ENCODE measurements at places on chromosomes 12 and 14.

DNA sequence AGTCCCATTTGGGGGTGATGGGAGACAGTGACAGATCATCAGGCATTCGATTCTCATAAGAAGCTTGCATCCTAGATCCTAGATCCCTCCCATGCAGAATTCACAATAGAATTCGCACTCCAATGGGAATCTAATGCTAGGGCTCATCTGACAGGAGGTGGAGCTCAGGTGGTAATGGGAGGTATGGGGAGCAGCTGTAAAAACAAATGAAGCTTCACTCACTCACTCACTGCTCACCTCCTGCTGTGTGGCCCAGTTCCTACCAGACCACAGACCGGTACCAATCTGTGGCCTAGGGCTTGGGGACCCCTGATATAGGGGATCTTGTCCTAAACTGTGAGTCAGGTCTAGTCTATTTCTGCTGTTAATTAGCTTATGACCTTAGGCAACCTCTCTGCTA, 40.1 kb upstream of the EPS8 start:
- no peak for DNase-seq

GRCh38 chr14:46250113-46250703, 401.4 kb downstream of the RPL10L start:
- peak; percentile 11 for DNase-seq

DNA sequence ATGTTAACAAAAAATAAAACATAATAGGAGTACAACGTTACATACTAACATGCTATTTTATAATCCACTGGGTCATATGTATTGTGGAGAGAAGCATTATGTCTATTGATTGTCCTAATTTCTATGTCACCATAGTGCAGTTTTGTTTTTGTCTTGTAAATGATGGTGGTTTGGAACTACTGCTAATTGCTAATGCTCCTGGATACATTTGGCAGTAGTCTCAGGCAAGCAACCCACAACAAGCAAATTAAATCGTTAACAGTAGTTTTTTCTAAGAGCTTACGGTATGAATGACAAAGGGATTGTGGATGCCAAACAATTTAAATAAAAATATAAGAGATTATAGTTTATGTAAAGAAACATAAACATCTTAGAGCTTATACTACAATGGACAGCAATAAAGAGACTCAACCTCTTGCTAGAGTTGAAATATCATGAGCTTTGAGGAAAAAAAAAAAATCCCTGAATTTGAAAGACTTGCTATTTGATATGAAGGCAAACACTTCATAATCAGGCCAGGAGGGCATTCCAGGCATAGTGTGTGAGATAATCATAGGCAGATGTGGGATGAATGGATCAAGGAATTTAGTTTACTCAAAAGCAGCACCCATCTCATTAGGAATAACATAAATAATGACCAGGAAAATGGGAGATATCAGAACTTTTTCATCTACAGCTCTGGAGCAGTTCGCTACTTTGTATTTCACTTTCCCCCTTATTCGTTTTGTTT, 181.3 kb downstream of the CCDC59 start:
- peak; percentile 0 for DNase-seq

GRCh38 chr12:88993651-88994050, 358.6 kb downstream of the DUSP6 start:
- peak; percentile 73 for DNase-seq

- no peak for DNase-seq
These were observed 52.5 kb downstream of the BEGAIN start for GRCh38 chr14:100534528-100535286.

GRCh38 chr14:76755610-76756370, 5.5 kb upstream of the VASH1 start:
- no peak for DNase-seq

GRCh38 chr14:75126121-75126544, 715 bp downstream of the NEK9 start:
- DNase-seq: no peak

DNA sequence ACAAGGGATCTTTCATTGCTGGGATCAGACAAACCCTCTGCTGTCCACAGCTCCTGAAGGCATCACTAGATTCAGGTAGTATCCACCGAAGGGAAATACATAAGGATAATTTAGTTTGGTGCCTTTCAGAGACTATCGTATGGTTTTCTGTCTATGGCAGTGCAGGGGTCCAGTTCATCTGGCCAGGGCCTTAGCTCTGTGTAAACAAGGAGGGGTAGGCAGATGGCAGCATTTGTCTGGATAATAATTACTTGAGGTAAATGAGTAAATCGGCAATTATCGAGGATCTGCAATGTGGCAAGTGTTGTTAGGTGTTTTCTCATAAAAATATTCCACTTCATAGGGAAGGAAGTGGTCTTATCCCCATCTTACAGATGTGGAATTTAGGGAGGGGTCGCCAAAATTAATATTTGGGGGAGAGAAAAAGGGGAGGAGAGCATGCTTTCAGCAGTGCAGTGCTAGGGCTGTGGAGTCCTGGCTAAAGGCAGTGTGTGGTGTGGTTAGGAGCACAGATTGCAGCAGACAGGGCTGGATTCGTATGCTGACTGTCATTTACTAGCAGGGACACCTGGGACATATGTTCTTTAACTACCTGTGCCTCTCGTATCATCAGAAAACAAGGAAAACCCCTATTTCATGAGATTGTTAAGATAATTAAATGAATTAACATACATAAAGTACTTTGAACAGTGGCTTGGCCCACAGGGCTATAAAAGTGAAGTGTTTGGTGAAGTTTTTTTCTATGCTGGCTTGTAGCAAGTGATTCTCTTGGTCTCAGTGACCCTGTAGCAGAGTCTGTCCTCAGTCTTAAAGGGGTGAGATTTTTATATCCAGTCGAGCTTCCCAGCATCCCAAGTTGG, 27.1 kb downstream of the RASSF8 start:
- no peak for DNase-seq

GRCh38 chr14:68466491-68466977, 326.3 kb downstream of the ZFP36L1 start:
- DNase-seq: peak; percentile 91

DNA sequence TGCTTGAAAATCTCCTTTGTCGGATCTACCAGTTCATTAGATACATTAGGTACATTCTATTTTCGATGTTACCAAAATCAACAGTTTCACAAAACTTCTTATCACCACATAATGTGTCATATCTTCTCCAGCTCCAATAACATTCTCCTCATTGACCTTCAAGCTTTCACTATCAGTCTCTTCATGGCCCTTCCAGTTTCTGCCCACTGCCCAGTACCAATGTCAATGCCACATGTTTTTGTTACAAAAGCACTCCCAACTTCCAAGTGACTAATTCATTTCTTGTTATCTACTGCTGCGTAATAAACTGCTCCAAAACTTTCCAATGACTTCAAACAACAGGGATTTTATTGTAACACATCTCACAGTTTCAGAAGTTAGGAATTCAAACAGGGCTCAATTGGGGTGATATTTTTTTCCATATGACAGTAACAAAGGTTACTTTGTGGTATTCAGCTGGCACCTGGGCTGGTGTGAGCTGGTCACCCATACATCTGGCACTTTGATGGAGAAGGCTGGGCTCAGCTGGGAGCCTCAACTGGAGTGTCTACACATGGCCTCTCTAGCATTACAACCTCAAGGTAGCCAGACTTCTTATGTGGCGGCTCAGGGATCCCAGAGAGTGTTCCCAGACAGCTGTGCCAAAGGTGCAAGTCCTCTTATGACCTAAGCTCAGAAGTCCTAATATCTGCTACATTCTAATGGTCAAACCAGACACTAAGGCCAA, 6.1 kb downstream of the OR5AU1 start:
- DNase-seq: no peak

DNA sequence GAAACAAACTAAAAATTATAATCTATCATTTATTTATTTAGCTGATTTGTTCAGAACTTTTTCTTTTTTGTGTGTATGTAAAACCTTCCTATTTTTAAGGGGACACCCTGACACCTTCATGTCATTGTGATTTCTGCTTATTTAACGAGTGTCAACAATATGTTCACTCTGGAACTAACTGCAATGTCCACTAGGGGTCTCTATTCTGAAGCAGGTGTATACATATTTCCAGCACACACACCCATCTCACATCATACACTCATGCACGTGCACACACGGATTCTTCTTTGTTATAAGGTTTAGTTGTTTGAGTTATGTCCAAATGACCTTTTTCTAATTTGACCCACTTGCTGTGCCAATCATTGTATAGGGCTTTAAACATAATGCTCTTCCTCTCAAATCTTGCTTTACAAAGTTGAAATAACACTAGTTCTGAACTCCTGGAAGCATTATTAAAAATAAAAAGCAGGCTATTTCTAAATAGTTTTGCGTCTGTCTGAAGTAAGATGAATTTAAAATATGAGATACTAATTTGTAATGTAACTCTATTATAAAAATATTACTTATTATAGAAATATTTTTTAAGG, 15.5 kb downstream of the E2F7 start:
- DNase-seq: peak; percentile 63

GRCh38 chr12:29158115-29158763, 9.2 kb downstream of the FAR2 start:
- no peak for DNase-seq

- no peak for DNase-seq
These were observed 36.1 kb upstream of the CCDC88C start for GRCh38 chr14:91453744-91454143.

GRCh38 chr12:100534625-100535227, 38.8 kb upstream of the GAS2L3 start:
- no peak for DNase-seq

- no peak for DNase-seq
These were observed 111.6 kb downstream of the ADGRD1 start for GRCh38 chr12:131065279-131065678.

DNA sequence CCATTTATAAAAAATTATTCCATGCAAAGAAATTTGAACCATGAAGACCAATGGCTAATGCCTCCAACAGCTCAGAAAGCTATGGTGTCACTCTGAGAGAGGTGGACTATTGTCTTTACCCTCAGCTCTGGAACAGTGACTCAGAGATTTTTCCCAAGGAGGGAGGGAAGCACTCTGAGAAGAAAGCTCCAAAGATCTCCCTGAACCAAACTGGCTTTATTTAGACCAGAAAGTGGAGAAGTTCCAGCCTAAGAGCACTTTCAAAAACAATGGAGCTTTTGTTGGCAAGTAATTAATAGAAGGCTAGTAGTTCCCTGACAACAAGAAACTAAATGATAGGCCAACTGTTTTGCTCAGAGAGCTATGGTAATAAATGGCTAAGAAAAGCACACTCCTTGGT, 599.9 kb upstream of the MDGA2 start:
- no peak for DNase-seq

GRCh38 chr14:77961847-77962580, 162.1 kb downstream of the ADCK1 start:
- DNase-seq: no peak

DNA sequence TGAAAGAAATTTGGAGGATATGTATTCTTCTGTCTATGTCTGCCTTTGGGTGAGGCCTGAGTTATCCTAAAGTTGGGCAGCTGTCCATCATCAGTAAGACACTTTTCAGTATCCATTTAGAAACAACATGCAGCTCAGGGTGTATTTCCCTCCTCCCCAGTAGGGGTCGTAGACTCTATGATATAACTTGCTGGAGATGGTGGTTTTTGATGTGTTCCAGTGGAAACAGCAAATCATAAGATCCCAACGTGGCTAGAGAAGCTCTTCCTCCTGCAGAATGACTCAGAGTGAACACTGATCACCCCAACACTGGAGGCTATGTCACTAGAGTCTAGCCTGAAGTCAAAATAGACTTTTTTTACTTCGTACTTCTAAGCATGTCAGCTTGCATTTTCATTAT, 331.6 kb upstream of the STXBP6 start:
- DNase-seq: no peak

- peak; percentile 47 for DNase-seq
These were observed 15.9 kb upstream of the FAR2 start for GRCh38 chr12:29133181-29133580.

GRCh38 chr12:64127811-64128210, 94.3 kb downstream of the KICS2 start:
- DNase-seq: no peak

- DNase-seq: no peak
These were observed 849 bp downstream of the WNT1 start for GRCh38 chr12:48978741-48979601.

DNA sequence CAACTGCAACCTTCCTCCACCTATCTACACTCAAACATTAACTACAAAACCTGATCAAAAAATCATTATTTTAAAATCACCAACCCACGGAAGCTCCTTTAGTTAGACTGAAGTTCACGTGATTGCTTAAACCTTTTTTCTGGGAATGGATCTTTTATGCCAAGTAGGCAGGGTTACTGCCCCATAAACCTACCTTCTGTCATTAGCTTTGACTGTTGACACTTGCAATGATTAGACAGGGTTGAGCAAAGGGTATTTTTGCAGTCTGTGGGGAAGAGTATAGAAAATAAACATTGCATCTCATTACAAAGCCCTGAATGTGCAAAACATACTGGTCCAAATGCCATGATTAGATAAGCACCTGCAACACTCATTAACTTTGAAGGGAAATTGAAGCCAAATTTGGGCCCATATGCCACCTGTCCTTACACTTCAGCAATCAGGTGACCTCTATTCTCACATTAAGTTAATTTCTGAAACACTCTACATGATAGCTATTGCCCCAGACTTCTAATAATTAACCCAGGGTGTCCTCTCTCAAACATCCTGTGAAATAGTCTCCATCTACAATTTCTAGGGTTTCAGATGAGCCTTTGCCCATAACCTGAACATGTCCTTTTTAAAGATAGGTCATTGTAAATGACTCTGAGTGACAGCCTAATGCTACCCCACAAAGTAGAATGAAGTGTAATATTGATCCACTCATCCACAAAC, 156.0 kb upstream of the PLEKHG7 start:
- no peak for DNase-seq

DNA sequence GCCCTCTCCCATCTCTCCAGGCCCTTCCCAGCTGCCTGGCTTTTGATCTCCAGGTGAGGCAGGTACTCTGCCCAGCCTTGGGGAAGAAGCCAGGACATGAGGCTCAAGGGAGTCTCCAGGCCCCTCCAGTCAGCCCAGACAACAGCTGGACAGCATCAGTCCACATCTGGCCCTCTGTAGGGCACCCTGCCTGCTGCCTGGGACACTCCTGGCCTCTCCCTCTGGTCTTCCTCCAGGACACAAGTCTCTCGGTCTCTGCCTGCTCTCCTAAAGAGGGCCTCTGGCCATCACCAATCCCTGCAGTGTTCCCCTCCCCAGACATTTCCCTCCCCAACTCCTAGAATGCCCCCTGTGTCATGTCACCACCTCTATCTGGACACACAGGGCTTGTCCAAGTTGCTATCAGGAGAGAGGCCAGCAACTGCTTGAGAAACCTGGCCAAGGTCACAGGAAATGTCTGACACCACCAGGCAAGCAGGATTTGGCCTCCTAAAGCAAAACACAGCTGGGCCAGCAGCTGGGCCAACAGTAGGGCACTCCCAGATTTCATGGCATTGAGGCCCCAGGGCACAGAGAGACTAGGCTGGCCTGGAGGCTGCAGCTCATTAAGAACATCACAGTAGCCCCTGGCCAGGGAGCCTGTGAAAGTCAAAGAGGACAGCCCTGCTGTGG, 29.0 kb downstream of the LTBP2 start:
- no peak for DNase-seq

- DNase-seq: no peak
These were observed 60.1 kb upstream of the RFX4 start for GRCh38 chr12:106522708-106523107.

GRCh38 chr12:121600702-121601336, 20.0 kb upstream of the KDM2B start:
- DNase-seq: no peak

GRCh38 chr12:53892762-53893395, 45.8 kb upstream of the HOXC13 start:
- DNase-seq: no peak
